T-helper 2 cell (primary cell): ENCODE measurements at places on chromosomes 2 and 18.

DNA sequence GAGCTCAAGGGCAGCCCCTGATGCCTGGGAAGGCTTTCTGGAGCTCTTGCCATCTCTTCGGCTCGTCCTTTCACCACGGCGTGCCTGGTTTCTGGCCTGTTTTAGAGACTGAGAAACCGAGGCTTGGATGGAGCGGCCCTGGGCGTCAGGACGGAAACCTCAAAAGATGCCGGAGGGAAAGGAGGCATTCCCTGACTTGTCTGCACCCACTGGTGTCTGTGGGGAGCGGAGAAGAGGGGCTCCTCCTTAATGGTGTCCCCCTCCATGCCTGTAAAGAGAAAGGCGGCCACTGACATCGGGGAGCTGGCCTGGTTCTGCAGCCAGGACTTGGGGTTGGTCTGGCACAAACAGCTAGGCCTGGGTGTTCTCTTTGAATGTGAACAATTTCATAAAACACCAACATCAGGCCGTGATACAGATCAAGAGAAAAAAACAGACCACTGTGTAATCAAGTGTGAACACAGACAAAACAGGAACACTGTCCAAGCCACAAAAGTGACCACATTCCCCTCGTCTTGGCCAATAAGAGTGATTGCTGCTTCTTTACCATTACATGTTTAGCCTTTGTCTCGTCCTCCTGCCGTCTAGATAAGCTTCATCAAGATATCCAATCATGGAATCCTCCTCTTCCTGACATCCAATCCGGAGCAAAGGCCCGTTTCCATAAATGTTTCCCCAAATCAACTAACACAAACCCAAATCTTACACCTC lies 633 bp upstream of the ILKAP start:
- DNase-seq = peak; percentile 13

- no peak for DNase-seq
These were observed 43.4 kb downstream of the ZCCHC2 start for GRCh38 chr18:62566199-62566598.

DNA sequence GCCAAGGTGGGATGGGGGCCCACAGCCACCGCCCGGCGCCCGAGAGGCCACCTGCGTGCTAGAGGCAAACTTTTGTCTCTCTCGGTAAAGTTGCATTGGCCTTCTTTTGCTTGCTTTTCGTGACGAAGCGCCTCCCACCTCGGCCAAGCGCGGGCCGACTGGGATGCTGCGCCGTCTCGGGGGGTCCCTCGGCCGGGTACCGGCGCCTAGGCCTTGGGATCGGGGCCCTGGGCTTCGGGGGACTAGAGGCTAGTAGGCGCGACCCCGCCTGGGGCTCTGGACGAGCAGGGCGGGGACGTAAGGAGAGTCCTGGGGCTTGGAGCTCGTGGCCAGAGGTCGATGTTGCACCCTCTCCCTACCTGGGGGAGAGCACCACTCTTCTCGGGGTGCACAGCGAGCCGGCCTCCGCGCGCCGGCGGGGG lies 545 bp downstream of the GLI2 start:
- DNase-seq = no peak

GRCh38 chr2:108542071-108542470 lies 7.8 kb downstream of the LIMS1 start:
- no peak for DNase-seq

GRCh38 chr18:50432915-50433314 lies 58.1 kb downstream of the SKA1 start:
- DNase-seq = no peak
